ENCODE measurements at places on chromosomes 6 and 20.

- no peak for DNase-seq
Observed at GRCh38 chr6:18088419-18089296, 33.8 kb downstream of the NHLRC1 start.

DNA sequence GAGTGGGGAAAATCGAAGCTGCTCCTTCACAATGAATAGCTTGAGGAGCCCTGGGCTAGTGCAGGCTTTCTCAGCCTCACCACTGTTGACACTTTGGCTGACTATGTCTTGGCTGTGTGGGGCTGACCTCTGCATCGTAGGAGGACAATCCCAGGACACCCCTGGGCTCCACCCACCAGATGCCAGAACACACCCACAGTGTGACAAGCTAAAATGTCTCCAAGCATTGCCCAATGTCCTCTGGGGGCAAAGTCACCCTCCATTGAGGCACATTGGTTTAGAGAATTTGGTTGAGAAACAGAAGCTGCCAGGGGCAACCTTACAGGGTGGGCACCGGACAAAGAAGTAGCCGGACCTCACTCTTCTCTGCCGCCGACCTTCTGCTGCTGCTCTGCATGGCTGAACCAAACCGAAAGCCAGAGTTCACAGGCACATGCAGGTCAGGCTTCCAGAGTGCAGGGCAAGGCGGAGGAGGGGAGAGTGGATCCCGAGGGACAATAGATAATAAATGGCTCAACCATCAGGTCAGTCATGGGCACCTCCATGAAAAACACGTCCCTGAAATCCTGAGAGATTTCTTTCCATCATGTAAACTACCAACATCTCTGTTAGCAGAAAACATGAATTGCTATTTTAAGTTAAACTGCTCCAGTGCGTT lies 189.0 kb downstream of the LRFN2 start:
- DNase-seq = no peak

- DNase-seq = no peak
Observed at GRCh38 chr20:47258745-47259695, 97.5 kb downstream of the ZMYND8 start.

- no peak for DNase-seq
Observed at GRCh38 chr6:84641076-84641475, 123.3 kb downstream of the TBX18 start.

- DNase-seq = no peak
Observed at GRCh38 chr20:10812759-10813327, 139.0 kb upstream of the JAG1 start.

GRCh38 chr6:99130897-99131873 lies 183.4 kb upstream of the FBXL4 start:
- no peak for DNase-seq

GRCh38 chr6:156839591-156840001 lies 62.4 kb downstream of the ARID1B start:
- DNase-seq = no peak

- no peak for DNase-seq
Observed at GRCh38 chr20:21149344-21149743, 23.5 kb downstream of the KIZ start.

DNA sequence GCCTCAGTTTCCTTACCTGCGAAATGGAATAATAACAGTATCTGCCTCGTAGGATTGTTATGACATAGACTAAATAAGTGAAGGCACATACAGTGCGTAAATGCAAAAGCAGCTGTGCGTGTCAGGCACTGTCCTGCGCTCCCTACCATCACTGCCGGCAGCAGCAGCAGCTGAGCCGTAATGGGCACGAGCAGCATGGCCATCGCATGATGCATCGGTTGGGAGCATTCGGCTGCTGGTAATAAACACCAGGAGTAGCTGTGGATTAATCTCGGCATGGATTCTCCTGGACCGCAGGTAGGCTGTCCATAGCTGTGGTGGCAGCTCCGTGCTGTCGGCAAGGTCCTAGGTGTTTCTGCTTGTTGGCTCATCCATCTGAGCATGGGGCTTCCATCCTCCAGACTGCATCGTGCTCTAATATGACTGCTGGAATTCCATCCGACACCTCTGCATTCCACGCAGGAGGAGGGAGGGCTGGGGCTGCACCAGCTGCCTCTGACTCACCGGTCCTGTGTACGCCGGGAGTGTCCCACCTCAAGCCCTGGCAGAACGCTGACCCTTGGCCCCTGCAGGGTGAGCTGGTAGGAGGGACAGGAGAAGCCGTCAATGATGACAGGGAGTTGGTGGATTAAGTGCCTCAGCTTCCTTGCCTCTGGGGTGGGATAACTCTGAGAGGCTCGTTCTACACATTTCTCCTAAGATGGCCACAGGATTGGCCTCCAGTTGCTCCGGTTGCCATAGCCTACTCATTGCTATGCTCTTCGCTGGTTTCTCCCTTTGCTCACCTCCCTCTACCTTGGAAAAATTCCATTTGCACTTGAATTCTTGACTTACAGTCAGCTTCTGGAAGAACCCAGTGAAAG lies 100.9 kb upstream of the PMEPA1 start:
- DNase-seq = no peak

DNA sequence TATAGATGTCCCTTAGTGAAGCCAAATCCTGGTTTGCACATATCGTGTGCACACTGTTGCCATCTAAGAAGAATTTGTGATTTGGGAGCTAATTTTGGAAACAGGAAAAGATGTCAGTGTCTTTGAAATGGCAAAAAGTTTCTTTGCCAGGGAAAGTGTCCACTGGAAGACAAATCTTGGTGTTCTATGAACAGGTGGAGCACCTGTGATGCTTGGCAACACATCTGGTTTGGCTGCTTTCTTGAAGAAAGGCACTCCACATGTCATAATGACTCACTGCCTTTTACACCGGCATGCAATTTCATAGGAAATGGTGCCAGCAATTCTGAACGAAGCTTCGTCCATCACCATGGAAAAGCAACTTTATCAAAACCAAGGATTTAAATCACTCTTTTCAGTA lies 1040.0 kb upstream of the MAP3K7 start:
- no peak for DNase-seq

GRCh38 chr20:23686046-23686750 lies 2.6 kb downstream of the CST4 start:
- DNase-seq = no peak

- DNase-seq = no peak
Observed at GRCh38 chr20:33059741-33060390, 6.2 kb downstream of the BPIFB3 start.

DNA sequence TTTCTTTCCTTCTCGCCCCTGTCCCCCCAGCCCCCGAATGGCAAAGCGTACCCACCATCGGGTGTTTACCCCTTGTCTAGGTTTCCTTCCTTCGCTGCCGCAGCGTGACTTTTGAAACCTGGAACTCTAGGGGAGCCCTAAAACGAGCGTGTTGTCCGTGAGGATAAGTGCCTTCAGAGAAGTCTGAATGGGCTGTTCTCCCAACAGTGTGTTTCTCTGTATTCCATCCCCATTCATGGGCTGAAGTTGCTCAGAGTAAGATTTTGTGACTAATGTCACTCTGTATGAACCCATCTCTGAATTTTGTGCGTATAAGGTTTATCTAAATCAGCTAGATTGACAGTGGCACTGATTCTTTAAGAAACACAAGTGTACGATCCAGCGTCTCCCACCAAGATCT lies 949 bp downstream of the MACROD2 start:
- peak; percentile 43 for DNase-seq

DNA sequence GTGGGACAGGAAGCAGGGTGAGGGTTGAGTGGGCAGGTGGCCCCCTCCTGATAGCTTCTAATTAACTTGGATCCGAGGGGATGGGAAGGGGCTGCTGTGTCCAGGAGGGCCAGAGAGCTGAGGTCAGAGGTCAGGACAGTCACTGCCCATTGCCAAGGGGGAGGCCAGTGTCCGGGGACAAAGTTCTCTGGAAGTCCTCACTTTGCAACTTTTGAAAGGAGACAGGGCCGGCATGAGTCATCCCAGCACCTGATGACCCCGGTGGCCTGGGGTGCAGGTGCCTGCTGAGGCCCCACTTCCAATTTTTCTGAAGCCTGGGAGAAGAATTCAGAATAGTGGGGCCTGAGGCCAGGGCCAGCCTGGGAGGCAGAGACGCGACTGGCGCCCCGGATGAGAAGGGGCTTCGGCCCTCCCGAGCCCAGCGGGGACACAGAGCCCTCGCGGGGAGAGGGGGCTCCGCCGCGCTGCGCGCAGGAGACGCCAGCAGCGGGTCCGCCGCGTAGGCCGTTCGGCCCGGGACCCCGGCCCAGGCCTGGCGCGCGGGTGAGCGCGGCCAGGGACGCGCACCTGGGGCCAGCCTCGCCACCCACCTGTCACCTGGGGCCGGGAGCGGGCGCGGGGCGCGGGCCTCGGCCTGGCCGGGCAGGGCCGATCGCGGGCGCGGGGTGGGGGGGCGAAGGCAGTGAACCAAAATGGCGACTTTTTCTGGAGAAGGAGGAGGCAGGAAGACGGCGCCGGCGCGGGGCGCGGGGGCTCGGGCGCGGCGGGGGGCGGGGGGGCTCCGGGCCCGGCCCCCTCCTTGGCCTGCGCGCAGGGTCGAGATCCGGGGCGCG lies 586 bp downstream of the ZNF512B start:
- DNase-seq = no peak

DNA sequence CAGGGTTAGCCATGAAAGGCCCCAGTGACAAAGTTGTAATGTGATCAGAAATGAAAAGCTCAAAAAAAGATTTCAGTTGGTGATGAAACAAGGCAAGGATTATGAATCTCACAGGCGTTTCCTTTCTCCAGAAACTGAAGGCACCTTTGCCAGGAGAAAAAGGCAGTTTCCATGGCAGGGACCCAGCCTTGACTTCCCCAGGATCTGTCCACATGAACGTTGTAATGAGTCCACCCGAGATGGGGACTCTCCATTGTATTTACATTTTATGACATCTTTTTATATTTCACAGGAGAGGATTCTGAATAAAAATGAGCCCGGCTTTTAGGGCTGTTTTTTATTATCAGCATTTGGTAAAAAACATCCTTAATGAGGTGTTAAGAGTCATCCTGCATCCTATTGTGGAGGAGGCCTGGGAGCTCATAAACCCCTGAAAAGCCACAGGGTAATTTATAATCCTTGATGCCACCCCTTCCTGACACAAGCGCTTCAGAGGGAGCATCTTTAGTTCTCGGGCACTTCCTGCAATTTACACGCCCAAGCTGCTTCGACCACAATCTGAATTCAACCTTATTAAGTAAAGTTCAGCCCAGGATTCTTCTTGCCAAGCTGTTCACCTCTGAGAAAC lies 74.1 kb upstream of the SALL4 start:
- no peak for DNase-seq

GRCh38 chr20:19886661-19887288 lies 128.7 kb downstream of the RIN2 start:
- no peak for DNase-seq

- DNase-seq = no peak
Observed at GRCh38 chr6:47690214-47690613, 8.2 kb upstream of the ADGRF4 start.
